Posterior vena cava (tissue), 2 donors: ENCODE measurements at places on chromosomes 11 and 22.

DNA sequence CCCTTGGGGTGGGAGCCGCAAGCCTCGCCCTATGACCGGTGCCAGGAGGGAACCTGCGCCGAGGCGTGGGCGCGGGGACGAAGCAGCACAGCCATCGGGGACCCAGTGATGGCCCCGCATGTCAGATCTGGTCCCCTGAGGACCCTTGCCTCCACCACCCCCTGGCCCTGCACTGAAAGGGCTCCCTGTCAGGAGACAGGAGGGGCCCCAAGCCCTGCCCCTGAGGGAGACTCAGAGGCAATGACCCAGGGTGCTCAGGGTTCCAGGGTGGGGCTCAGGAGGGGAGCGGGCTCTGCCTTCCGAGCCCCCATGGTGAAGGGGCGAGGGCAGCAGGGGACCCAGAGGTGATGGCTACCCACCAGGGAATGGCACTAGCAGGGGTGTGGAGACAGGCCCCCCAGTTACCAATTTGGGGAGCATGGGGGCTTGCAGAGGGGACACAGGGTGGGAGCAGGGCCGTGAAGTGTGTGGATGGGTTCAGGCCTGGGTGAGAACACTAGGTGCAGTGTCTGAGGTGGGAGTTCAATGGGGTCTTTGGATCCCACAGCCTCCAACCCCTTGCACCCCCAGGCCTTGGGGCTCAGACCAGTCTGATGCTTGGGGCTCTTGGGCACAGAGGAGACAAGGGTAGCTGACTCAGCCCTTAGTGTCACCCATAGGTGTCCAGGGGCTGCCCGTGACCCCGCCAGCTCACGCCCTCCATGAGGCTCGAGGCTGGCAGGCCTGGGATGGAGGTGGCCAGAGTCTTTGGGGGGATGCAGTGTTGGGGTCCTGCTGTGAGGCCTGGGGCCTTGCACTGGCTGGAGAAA is 499 bp downstream of the LRRC56 start:
- peak; percentile 80 for DNase-seq

DNA sequence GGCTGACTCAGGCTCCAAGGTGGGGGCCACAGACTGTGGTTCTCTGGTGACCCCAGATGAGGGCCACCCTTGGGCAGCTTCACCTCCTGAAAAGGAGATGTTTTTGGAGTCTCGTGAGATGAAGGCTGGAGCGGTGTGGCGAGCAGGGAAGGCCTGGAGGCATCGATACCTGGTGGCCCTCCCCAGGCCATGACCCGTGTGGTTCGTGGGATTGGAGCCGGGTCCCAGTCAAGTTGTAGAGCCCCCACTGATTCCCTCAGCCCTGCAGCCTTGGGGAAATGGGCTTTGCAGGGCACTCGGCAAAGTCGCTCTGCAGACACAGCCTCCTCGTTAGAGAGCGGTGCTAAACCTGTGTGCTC is 1083.4 kb downstream of the BRD1 start:
- peak; percentile 64 for DNase-seq

DNA sequence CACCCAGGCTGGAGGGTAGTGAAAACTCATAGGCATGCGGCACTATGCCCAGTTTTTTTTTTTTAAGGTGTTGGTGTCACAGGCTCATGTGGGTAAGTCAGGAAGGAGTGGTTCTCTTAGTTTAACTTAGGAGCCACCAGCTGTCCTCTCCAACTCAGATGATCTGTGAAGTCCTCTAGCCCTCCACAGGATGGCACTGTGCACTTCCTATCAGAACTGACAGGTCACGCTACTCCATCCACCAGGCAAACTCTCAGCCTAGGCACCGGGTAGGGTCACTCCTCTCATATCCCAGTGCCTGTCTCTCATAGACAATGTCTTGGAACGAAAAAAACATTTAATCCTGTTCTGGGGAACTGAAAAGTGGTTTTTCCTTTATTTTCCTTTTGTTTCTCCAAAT is 16.5 kb downstream of the NAP1L4 start:
- DNase-seq = no peak

DNA sequence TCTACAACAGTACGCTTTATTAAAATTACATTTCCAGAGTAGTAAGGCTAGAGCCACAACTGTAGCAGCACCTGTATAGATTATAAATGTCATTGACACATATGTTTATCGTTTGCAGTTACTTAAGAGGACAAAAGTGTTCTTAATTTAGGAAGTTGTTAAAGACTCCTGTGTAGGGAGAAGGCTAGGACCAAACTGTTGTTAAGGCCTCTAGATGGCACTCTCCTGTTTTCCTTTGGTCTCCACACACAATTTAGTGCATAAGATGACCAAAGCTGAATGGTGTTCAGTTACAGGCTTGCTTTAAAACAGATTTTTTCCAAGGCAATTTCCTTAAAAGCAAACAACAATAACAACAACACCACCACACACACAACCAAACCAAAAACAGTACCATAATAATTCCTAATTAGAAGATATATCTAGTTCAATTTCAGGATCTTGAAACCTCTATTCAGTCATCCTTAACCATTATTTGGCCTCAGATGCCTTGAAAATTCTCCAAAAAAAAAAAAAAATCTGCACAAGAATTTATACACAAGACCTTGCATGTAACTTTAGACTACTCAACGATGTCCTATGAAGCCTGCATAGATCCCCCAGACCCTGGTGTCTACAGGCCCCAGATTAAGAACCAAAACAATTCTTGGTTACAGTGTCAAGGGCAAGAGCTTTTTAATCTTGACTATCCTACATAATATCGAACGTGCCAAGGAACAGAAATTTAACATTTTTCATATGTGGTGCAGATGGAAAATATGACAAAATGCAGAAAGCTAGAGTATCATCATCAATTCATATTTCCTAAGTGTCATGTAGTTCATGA is 42.6 kb upstream of the APOA1 start:
- no peak for DNase-seq

GRCh38 chr11:35013514-35014233 is 97.3 kb downstream of the PDHX start:
- no peak for DNase-seq

GRCh38 chr22:43828998-43829782 is 17.1 kb upstream of the EFCAB6 start:
- DNase-seq = peak; percentile 88

- no peak for DNase-seq
Measured at GRCh38 chr11:83671289-83671688, 385.1 kb upstream of the CCDC90B start.

DNA sequence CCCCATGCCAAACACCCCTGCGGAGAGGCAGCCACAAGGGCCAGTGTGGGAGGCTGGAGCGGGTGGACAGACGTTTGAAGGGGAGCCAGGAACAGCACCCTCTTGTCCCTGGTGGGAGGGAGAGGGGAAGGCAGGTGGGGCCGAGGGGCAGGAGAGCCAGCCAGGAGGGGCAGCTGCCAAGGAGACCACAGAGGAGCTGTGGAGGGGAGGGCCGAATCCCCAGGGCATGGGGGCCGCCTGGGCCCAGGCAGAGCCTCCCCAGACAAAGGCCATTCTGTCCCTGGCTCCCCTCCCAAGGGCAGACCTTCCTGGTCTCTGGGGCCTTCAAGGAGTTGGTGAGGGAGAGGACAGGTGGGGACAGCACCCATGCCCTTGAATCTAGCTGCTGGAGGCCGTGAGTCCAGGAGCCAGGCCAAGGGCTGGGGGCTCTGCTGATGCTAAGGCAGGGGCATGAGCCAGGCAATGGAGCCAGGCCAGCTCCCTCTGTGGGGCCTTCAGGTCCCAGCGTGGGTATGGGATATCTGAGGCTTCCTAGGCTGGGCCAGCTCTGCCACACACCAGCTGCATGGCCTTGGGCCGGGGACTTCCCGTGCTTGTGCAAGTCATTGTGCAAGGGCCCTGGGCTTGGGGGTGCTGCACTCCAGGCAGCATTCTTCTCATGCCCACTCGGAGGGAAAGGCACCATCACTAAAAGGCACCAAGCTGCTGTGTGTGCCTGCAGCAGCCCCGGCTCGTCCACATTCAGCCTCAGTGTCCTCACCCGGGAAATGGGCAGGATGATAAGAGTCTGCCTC is 11.4 kb downstream of the EMID1 start:
- no peak for DNase-seq

DNA sequence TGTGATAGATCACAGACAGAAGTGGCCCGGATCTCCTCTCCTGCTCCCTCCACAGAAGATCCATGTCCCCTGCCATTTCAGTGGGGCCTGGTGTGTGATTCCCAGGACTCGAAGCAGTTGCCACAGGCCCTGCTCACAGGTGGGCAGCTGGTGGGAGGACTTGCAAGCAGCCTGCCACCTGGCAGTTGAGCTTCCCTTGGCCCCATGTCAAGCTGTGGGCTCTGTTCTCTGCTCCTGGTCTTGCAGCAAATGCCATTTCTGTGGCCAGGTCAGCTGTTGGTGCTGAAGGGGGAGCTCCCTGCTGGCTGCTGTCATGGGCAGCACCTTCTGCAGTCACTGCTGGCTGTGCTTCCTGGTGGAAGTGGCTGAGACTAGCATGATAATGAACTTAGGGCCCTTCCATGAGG is 59.1 kb upstream of the SLC22A12 start:
- DNase-seq = peak; percentile 58

- no peak for DNase-seq
Measured at GRCh38 chr11:26105762-26106423, 226.0 kb upstream of the ANO3 start.
